Activated CD8-positive, alpha-beta memory T cell treated with anti-CD3 and anti-CD28 coated beads for 36 hours (primary cell): ENCODE measurements at places on chromosomes 2 and 18. TPM values are rescaled to one million over a fixed set of nuclear protein-coding genes. Genes with fewer than 3 reads are reported as not detected.

NMUR1 gene
- total RNA-seq = 0.06 TPM

TXNDC2 gene
- total RNA-seq = not detected

EPAS1 gene
- 7.0 TPM for total RNA-seq

RAB6D gene
- total RNA-seq = not detected

MEP1B gene
- not detected for total RNA-seq

PAX8 gene
- total RNA-seq = 2.1 TPM

TSPYL6 gene
- not detected for total RNA-seq

PCARE gene
- total RNA-seq = not detected

ADD2 gene
- 2.8 TPM for total RNA-seq

CDH2 gene
- total RNA-seq = 0.13 TPM

ABCG5 gene
- total RNA-seq = not detected

ZRANB3 gene
- total RNA-seq = 10.7 TPM

TTR gene
- total RNA-seq = not detected

L3MBTL4 gene
- 0.13 TPM for total RNA-seq

CLEC4F gene
- total RNA-seq = not detected

ATP6V1B1 gene
- total RNA-seq = not detected

BUB1 gene
- 65.0 TPM for total RNA-seq

ZNF804A gene
- total RNA-seq = not detected

LYG2 gene
- not detected for total RNA-seq

SPEG gene
- total RNA-seq = 0.78 TPM

BOLL gene
- total RNA-seq = not detected

CCDC141 gene
- 1.1 TPM for total RNA-seq

NOSTRIN gene
- not detected for total RNA-seq

SPIRE1 gene
- 8.7 TPM for total RNA-seq

UGT1A8 gene
- not detected for total RNA-seq

TMEM37 gene
- total RNA-seq = not detected
